Posterior cingulate gyrus (tissue), 11 donors: ENCODE measurements at places on chromosomes 13 and 19.
A peak's percentile ranks its signal among the peaks of the same experiment; 100 is the strongest.

GRCh38 chr19:28074773-28075172 lies 1138.2 kb downstream of the UQCRFS1 start:
- no peak for DNase-seq

DNA sequence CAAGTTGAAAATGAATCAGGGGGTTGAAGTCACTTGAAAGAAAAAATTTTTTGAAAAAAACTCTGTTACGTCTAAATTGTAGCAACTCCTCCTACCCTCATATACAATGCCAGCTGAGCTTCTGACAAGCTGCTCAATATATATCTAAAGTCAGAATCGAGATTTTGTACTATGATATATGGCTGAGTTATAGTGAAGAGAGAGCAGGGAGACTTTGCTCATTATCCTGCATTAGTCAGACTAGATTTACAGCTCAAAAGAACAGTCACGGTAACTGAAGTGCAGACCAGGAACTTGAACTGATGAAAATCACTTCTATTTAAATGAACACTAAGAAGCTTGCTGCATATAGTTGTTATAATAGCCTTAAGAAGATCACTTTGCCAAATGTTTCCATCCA lies 153.1 kb downstream of the LACC1 start:
- no peak for DNase-seq

DNA sequence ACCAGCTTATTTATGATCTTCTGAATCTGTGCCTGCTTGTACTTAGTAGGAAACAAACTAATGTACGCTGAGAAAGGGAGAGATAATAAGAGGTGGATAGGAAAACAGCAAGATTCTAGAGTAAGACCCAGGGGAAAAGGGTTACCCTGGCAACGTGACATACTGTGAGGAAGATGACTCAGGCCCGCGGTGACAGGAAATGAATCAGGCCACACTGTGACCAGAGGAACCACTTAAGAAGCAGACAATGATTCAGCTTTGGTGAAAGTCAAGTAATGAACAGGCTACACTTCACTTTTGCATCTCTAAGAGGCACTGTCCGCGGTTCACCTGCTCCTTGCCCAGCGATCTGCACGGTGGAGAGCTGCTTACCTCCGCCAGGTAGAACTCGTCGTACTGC lies 158.2 kb downstream of the NALCN start:
- no peak for DNase-seq

DNA sequence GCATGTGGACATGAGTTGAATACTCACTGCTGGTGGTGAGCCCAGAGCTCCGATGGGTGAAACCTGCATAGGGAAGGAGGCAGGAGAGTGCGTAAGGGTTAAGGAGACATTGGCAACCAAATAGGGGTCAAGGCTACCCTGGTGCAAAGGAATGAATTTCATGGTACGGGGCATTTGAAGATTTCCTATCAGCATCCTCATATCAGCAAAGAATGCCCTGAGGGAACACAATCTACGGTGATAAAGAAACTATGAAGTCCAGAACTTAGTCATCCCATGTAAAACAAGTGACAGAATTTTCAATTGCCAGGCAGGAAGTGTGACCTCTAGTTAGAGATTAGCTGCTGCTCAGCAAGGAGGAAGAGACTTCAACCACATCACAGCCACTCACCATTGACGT lies 64.9 kb downstream of the MBD3L1 start:
- DNase-seq, result no peak

DNA sequence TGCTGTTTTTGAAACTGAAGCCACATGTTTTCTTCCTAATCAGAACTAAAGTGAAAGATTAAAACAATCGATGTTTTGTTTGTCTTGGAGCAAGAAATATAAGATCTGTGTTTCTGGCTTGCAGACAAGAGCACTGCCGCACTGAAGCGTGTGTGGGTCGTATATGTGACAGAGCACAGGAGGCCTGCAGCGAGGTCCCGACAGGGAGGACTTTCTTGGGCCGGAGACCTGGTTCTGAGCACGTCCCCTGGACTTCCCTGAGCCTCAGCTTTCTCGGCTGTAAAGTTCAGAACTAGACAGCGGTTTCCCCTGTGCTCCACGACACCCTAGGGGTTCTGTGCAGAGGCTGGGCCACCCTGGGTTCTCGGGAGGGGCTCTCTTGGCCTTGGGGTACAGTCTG lies 60.5 kb downstream of the GADD45B start:
- peak; percentile 77 for DNase-seq

DNA sequence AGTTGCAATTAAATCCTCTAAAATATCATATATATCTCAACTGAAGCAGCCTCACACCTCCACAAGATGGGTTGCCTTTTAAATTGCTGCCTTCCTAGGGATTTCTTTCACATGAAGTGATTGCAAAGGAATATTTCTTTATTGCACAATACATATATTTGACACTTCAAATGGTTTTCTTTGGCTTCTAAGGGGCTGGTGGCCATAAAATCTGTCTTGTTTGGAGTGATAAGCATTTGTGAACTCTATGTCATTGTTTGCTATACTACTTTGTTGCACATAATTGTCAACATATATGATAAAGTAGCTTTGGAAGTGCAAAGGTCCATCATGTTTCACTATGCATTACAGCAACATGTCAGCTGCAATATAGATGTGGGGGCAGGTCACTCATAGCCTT lies 2380.9 kb downstream of the PCDH9 start:
- no peak for DNase-seq

DNA sequence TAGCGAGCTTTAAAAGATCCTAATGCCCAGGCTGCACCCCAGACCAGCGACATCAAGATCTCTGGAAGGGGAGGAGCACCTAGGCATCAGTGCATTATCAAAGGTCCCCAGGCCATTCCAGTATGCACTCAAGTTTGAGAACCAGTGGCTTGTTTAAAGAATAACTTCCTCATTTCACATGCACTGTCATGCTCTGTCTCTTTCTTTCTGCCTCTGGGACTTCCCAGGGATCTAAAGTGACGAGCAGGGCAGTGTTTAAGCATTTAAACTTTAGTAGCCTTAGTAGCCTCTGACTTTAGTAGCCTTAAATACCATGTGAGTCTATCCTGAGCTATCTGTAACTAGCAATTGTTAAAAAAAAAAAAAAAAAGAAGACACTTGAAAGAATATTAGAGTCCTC lies 8.9 kb upstream of the FARP1 start:
- DNase-seq, result no peak

DNA sequence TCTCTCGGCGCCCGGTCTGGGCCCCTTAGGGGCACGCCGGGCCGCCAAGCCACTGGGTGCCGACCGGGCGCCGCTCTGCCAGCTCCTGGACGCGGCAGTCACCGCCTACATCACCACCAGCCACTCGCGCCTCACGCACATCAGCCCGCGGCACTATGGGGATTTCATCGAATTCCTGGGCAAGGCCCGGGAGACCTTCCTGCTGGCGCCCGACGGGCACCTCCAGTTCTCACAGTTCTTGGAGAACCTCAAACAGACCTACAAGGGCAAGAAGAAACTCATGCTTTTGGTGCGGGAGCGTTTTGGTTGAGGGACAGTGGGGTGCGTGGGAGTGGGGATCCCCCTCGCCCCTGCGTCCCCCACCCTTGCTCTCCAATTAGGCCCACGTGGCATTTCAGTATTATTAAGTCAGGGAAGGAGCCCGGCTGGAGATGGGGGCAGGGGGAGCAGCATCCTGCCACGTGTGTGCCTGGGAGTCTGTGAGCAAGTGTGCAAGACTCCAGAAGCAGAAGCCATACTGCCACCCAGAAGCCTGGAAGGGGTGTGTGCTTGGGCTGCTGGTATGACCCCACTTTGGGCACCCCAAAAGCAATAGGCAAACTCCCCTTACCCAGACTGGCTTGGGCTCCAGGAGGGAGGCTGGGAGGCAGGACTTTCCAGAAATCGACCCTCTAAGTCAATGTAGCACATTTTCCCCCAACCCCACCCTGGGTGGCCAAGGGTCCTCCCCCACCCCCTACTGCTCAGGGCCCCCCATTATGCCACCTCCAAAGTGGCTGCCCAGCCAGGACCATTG lies 35.7 kb downstream of the ZSWIM4 start:
- DNase-seq, result no peak

DNA sequence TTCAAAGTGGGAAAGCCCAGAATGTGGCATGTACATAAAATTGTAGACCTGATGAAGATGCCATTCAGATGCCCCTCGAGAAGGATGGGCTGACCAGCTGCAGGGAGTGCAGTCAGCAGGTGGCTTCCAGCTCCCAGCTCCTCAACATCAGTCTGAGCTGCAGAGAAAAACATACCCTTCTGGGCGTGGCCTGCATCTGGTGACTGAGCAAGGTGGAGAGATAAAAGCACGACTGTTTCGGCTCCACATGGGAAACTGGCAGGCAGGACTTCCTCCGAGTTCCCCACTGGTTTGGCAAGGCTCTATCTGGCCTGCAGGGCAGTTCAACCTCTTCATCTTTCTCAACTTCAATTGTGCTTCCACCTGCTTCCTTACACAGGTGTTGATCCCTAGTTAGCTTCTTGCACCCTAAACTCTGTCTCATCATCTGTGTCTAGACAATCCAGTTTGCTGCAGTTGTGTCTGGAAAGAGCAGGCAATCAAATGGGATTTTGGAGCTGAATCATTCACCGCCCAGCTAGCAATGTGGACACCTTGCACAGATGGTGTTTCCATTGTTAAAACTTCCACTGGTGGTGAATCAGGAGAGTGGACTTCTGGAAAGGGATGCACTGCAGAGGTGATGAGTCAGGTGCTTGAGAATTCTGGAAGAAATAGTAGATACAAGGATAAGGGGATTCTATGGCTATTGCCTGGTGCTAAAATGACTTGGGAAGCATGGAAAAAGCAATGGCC lies 56.8 kb downstream of the POLR1D start:
- no peak for DNase-seq

DNA sequence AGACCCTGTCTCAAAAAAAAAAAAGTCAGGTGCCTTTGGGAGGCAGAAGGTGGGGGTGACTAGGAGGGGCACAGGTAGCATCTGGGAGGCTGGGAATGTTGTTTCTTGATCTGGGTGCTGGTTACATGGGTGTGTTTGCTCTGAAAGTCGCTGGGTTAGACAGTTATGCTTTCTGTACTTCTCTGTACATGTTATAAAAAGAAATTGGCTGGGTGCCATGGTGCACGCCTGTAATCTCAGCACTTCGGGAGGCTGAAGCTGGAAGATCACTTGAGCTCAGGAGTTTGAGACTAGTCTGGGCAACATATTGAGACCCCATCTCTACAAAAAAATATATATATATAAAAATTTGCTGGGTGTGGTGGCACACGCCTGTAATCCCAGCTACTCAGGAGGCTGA lies 15.1 kb downstream of the NOSIP start:
- DNase-seq, result no peak

DNA sequence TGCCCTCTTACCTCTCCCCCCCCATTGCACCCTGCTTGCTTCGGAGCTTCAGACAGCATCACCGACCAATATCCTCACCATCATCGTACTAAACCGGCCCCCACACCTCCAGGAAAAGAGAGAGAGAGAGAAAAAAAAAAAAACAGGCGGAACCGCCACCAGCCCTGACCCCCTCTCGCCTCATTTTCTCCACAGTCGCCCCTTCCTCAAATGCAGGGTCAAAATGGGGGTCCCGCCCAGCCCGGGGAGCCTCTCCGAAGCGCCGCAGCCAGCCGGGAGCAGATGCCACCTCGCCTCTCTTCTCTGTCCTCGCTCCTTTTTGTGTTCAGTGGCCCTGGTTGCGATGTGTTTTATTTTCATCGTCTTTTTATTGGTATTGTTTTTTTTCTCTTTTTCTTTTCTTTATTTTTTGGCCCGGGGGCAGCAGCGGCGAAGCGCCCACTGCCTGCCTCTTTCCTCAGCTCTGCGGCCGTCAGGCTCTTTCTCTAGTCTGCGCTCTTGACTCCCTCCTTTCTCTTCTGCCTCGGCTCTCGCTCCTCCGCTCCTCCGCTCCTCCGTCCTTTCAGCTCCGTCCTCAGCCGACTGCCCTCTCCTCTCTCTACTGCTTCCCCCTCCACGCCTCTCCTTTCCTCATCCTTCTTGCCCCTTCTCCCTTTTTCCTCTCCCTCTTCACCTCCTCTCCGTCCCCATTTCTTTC lies 41.4 kb downstream of the DEDD2 start:
- no peak for DNase-seq

- DNase-seq, result no peak
Observed at GRCh38 chr19:3034656-3035541, 5.8 kb upstream of the TLE2 start.

- DNase-seq, result no peak
Observed at GRCh38 chr13:101624981-101625380, 172.5 kb downstream of the ITGBL1 start.

DNA sequence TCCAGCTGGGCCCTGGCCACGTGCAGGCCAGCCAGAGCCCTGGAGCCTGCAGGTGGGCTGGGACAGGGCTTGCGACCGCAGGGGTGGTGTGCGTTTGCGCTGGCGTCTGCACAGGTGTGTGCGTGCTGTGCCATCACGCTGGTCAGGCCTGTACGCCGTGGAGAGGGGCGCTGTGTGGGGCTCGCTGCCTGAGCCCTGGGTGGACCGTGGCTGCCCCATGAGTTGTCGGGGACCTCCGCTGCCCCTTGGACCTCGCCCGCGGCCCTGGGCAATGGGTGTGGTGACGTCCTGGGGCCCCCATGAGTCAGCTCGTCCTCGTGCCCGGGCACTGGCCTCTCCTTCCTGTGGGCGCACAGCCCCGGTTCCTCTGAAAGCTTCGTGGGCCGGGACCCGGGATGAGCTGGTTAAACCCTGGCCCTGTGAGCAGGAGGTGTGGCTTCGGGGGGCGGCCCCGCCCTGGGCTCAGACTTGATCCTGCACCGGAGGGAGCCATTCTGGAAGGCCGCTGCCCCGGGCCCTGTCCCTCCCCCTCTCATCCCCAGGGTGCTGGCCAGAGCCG lies 6.8 kb downstream of the CSNK1G2 start:
- DNase-seq, result peak; percentile 78

- DNase-seq, result no peak
Observed at GRCh38 chr19:32357720-32358119, 12.3 kb downstream of the ZNF507 start.

GRCh38 chr13:85896516-85897450 lies 97.6 kb upstream of the SLITRK6 start:
- no peak for DNase-seq

- no peak for DNase-seq
Observed at GRCh38 chr19:40411125-40411842, 1.9 kb downstream of the PRX start.

DNA sequence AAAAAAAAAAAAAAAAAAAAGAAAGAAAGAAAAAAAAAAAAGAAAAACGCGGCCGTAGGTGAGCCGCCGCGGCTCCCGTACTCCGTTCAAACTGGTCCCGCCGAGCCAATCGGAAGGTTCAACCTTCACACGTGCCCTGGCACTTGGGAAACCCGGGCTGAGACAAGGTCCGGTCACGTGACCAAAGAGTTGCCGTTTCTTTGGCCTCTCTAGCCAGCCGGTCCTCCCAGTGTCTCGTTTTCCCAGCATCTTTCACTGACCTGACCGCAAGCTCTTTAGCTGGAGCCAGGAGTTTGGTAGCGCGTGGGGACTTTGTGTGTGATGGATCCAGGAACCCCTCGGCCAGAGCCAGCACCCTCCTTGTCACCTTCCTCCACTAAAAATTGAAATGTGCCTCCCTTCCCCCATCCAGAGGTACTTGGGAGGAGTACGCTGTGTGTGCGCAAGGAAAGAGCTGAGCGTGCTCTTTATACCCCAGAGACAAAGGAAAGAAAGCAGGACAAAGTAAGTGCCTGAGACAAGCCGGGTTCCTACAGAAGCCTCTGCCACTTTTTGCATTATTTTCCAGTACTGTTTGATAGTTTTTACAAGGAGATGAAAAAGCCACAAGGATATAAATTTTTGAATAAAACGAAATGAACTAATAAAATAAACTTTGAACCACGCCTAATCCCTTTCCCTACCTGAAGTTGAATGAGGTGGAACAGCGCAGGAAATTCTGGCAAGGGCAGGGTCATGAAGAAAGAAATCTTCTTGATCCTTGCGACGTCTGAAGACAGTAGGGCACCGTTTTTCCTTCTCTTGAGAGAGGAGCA lies 959 bp downstream of the TNPO2 start:
- peak; percentile 99 for DNase-seq
